ENCODE measurements at places on chromosomes 1 and 21.

GRCh38 chr1:192951691-192952460 is 107.3 kb downstream of the UCHL5 start:
- no peak for DNase-seq

DNA sequence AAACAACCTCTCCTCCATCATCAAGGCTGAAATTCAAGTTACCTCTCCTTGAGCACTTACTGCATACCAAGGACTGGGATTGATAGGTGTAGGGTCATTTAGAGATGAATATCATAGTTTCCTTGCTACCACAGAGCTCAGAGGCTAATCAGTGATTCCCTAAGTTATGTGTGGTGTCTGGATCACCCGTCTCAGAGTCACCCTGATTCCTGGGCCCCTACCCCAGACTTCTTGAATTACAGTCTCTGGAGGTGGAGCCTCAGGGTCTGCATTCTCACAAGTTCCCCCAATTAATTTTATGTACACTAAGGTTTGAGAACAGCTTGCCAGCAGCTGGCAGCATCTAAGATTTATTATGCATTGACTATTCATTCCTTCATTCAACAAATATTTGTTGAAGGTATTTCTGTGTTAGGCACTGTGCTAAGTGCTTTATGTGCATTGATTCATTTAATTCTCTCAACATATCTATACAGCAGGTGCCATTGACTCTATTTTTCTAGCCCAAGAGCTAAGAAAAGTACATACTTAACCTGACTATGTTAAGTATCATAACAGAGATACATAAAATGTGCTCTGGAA is 182.9 kb upstream of the FGGY start:
- no peak for DNase-seq

DNA sequence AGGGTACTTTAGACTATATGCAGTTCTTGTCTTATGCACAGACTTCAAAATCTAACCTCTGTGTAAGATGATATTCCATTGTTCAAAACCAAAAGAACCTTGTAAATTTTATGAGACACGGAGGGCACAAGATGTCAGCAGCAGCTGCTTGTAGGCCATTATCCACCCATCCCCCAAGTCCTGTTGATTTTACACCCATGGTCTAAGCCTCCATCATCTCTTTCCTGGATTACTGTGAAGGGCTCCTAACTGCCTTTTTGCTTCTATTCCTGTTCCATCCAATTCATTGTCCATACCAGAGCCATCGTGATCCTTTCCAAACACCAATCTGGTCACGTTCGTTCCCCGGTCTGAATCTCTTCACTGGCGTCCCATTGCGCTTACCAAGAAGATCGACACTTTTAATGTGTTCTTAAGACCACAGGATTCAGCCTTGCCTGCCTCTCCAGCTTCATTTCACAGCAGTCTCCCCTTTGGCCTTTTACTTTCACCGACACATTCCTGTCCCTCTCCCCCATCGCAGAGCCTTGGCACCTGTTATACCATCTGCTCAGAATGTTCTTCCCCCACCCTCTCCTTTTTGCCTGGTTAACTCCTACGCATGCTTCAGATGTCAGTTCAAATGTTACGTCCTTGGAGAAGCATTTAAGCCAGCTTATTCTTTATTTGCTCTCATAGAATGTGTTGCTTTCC is 107.3 kb upstream of the POU3F1 start:
- DNase-seq, result no peak

- DNase-seq, result no peak
Observed at GRCh38 chr21:33666153-33666552, 23.9 kb downstream of the ITSN1 start.

DNA sequence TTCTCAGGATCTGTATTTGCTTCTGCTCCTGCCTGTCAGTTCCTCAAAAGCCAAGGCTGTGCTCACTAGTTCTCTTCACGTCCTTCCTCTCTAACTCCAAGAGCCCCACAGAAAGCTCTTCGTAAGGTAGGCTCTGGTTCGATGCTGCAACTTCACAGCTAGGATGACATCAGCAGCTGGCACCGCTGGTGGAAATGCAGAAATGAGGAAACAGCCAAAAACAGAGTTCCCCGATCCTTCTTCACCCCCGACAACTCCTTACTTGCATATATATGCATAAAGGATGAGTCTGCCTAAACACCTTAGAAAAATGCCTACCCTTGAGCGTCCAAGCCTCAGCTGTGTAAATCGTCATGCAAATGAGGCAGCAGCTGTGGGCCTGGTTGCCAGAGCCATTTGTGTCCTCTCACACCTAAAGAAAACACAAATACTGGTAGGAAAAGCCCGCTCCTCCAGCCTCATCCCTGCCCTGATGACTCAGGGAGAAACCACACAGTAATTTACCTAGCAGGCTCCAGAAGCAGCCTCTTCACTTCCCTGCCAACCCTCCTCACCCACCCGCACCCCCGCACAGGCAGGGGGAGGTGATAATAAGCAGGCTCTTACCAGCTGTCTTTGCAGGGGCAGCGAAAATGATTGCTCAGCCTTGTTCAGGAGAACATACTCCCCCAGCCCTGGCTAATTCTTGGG is 28.2 kb downstream of the BATF3 start:
- DNase-seq, result no peak

DNA sequence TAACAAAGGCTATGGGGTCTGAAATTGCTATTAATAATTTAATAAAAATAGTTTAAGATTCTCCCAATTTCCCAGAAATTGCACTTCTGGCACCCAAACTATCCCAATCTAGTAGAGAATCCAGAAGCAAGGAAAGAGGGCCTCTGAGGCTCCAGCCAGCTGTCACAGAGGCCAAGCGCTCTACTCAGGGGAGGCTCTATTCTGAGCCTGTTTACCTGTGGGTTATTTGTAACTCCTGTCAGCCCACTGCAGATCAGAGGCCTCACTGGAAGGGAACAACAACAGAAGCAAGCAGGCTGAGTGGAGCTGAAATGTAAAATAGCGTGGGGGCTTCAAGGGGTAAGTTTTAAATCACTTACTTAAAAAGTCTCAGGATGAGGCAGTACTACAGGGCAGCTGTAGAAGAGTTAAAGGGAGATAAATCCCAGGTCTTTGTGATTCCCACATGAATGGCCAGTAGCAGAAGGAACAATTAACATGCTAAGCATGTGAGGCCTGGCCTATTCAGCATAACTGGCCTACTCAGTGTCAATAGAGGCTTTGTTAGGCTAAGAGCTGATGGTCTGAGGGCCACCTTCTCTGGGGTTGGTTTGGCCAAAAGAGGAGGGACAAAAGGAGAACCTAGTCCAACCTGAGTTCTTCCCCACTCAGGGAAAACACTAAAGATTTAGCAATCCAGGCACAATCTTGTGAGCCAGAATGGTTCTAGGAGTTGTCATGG is 12.8 kb downstream of the ZNF687 start:
- DNase-seq, result no peak

GRCh38 chr21:43211072-43211759 is 42.4 kb downstream of the CRYAA start:
- DNase-seq, result no peak

DNA sequence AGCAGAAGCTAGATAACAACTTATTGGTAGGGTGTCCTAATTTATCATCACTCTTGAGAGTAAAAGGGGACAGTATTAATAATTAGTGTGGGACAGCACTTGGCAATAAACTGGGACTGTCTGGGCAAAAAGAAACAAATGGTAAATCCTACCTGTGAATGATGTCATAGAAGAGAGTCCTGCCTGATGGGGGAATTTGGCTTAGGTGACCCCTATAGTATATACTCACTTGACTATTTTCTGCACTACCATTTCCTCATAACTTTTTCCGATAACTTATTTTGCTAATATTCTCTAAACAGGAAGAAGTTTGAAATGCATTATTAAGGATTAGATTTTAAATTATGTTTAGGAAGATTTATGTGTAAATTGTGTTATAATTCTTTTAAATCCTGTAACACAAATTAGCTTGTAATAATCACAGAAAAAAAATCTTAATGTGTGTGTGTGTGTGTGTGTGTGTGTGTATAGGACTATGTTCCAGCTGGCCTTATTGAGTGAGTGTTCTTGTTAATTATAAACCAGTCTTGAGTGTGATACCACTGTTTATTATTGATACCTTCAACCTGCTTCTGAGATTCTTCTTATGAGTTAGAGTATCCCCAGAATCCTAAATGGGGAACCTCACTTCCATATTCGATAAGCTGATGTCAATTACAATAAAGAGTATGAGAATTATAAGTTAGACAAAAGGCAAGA is 144.2 kb upstream of the C1orf105 start:
- no peak for DNase-seq

- DNase-seq, result no peak
Observed at GRCh38 chr1:24084050-24084449, 27.9 kb downstream of the MYOM3 start.

GRCh38 chr21:41068496-41068895 is 99.5 kb upstream of the BACE2 start:
- DNase-seq, result no peak

GRCh38 chr1:192936313-192937018 is 122.7 kb downstream of the UCHL5 start:
- no peak for DNase-seq

GRCh38 chr1:118983558-118984041 is 4.5 kb downstream of the TBX15 start:
- no peak for DNase-seq

DNA sequence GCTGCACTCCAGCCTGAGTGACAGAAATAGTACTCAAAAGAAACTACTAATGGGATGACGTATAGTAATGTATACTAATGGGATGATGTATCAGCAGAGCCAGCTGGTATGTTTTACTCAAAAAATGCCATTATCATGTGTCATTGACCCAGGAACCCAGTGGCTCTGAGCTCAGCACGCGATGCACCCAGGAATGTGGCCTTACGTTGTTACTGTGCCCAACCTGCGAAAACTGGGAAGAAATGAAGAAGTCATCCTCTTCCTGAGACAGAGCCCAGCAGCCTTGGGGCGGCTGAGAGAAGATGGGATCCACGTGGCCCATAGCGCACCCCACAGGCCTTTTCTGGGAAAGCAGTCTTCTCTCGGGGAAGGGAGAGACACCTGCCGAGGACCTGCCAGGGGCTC is 8.8 kb downstream of the UBE2J2 start:
- DNase-seq, result no peak

- no peak for DNase-seq
Observed at GRCh38 chr1:67880056-67880601, 46.9 kb upstream of the GNG12 start.

DNA sequence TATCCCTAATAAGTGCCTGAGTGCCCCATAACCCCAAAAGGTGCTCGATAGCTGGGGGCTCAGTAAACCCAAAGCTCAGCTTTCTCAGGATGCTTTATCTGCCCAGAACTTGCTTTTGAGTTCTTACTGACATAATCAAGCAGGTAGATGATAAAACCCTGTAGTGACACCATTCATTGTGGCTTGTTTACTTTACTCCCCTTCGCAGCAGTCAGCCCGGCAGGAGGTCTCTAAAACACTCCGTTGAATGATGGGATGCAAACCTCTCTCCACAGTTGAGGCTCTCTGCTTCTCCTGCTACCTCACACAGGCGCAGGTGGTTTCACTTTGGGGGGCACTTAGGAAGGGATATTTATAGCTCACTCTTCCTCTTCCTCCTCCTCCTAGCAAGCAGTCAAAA is 349.4 kb downstream of the HLX start:
- DNase-seq, result no peak

GRCh38 chr1:37945743-37946702 is 830 bp downstream of the INPP5B start:
- no peak for DNase-seq

GRCh38 chr1:156690675-156691036 is 13.4 kb upstream of the NES start:
- no peak for DNase-seq

DNA sequence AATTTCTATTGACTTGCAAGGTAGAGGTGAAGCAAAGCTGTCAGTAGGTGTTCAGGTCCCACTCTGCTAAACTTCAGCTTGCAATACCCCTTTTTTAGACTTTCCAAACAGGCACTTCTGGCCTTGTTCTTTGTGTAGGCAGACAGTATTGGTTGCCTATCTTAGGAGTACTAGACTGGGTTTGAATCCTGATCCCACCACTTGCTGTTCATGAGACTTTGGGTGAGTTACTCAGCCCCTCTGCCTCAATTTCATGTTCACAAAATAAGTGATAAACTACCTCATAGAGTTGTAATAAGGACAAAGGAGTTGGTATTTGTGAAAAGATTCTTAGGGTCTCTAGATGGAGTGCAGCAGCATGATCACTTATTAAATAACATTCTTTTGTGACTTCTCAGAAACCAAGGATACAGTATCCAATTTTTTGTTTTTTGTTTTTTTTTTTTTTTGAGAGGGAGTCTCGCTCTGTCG is 5.2 kb downstream of the RCC1 start:
- no peak for DNase-seq

DNA sequence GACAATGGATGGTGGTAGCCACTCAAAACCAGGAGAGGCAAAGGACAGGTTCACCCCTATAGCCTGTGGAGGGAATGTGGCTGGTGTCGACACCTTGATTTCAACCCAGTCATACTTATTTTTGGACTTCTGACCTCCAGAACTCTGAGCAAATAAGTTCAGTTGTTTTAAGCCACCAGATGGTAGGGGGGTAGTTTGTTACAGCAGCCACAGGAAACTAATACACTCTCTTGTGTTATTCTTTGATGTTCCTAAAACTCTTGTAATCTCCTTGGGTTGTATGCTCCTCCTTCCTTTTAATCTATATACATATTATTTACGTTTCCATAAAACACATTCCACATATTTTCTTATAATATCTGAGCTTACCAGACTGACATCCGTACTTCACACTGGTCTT is 65.9 kb downstream of the ZBTB18 start:
- no peak for DNase-seq

DNA sequence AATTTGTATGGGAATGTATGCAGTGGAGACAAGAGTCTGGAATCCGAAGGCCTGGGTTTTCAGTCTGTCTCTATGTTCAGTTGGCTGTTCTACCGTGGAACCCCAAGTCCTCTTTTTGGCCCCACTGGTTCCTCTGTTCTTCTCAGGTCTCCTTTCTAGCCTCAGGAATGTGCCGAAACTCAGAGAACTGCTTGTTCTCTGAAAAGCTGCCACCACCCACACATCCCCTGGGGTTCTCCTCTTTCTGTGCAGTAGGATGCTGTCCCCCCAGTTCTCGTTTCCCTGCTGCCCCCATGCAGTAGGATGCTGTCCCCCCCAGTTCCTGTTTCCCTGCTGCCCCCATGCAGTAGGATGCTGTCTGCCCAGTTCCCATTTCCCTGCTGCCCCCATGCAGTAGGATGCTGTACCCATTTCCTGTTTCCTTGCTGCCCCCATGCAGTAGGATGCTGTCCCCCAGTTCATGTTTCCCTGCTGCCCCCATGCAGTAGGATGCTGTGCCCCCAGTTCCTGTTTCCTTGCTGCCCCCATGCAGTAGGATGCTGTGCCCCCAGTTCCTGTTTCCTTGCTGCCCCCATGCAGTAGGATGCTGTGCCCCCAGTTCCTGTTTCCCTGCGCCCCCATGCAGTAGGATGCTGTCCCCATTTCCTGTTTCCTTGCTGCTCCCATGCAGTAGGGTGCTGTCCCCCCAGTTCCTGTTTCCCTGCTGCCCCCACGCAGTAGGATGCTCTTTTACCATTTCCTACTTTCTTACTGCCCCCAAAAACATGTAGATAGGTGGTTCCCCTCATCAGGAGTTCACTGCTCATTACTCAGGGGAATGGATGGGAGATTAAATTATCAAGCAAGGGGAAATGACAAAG is 35.3 kb downstream of the OPTC start:
- no peak for DNase-seq

Measured in stimulated activated CD4-positive, alpha-beta T cell treated with anti-CD3 and anti-CD28 coated beads, Interleukin-1b, Interleukin-23, amount 100 ng/mL, for 4 hours (primary cell).